ENCODE measurements at places on chromosomes 12 and 14.

DNA sequence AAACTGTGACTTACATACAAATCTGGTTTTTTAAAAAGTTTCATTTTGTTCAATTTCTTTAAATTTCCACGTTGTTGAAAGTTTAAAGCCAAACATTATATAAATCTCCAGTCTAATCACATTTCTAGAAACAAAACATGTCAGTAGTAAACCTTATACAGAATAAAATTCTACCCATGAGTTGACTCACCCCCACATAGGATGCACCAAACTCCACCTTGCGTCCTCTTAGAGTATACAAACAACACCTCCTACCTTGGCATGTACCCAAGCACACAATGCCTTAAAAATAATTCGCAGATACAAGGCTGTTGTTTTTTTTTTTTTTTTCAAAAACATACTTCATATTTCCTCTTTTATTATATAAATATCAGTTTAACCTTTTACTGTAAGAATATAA lies 3.3 kb downstream of the FBXL14 start:
- no peak for DNase-seq

- DNase-seq: no peak
These were observed 234.1 kb downstream of the GALC start for GRCh38 chr14:87758876-87759275.

DNA sequence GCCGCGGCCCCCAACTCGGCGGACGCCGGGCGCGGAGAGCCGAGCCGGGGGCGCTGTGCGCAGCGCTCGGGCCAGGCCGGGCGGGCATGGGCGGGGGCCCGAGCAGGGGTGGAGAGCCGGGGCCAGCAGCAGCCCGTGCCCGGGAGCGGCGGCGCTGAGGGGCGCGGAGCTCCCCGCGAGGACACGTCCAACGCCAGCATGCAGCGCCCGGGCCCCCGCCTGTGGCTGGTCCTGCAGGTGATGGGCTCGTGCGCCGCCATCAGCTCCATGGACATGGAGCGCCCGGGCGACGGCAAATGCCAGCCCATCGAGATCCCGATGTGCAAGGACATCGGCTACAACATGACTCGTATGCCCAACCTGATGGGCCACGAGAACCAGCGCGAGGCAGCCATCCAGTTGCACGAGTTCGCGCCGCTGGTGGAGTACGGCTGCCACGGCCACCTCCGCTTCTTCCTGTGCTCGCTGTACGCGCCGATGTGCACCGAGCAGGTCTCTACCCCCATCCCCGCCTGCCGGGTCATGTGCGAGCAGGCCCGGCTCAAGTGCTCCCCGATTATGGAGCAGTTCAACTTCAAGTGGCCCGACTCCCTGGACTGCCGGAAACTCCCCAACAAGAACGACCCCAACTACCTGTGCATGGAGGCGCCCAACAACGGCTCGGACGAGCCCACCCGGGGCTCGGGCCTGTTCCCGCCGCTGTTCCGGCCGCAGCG lies 639 bp downstream of the FZD10 start:
- no peak for DNase-seq

- DNase-seq: peak; percentile 16
These were observed 133.5 kb upstream of the HIF1A start for GRCh38 chr14:61561657-61562276.

DNA sequence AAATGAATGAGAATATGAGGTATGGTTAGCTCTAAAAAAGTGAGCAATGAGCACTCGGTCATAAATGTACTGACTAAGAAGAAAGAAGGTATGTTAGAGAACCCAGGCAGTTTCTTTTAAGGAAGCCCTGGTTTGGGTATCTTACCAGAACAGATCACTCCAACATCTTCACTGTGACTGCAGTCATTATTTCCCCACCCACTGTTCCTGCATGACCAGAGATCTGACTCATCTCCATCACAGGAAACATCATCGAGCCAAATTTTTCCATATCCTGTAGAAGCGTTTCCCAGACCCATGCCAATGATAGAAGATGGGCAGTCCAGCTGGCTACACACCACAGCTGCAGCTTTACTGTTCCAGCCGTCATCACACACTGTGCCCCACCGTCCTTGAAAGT lies 48.0 kb downstream of the CD163L1 start:
- DNase-seq: no peak

DNA sequence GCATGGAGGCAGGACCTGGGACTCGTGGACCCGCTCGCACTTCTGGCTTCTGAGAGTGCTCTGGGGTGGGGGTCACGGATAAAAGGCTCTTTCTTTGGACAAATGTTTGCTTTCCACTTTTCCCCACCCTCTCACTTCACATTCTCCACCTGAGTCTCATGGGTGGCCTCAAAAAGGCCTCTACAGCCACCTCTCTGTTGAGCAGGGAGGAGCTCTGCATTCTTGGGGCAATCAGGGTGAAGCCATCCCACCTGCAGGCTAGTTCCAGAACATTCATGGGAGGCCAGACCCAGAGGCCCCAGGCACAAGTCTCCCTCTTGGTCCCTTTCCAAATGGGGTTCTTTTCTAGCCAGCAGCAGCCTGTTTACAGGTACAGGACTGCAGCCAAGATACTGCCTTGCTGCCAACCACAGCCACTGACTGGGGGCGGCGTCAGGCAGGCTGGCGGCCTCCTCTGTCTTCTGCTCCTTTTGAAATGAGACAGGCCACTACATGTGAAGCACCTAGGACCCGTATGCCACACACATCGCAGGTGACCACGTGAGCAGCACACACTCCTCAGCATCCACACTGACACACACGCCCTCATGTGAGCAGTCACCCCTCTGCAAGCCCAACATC lies 18.2 kb upstream of the CEBPE start:
- DNase-seq: no peak

DNA sequence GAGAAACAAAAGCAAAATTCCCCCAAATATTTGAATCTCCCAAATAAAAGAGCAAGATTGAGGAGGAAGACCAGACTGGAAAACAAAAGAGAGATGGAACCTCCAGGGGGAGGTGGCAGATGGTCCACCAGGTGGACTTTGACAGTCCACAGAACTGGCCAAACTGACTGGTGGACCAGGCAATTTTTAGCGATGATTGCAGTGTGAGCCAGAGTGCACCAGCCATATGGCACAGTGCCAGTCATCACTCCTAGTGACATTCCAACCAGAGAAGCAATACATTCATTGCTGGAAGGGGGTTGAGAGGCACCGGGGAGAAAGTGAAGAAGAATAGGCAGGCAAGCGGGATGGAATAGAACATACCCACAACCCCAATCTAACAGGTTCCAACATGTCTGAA lies 182.9 kb downstream of the EXOC5 start:
- DNase-seq: no peak

GRCh38 chr14:88962356-88962755 lies 137.9 kb downstream of the TTC8 start:
- DNase-seq: no peak

DNA sequence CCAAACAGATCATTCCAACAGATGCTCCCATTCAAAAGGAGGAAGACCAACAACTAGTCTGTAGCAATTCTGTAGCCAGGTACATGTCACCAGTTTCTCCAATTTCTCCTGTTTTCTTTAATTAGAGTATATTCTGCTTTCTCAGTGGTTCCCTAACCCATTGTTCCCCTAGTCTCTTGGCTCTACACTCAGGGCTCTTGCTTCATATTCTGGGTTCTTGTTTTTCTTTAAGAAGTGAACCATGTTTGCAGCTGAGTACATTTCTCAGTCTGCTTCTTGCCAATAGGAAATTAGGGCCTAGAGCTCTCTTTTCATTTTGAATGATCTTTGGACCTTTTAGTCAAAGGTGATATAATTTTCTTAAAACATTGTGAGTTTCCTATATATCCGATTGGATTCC lies 29.4 kb upstream of the STXBP6 start:
- DNase-seq: no peak

DNA sequence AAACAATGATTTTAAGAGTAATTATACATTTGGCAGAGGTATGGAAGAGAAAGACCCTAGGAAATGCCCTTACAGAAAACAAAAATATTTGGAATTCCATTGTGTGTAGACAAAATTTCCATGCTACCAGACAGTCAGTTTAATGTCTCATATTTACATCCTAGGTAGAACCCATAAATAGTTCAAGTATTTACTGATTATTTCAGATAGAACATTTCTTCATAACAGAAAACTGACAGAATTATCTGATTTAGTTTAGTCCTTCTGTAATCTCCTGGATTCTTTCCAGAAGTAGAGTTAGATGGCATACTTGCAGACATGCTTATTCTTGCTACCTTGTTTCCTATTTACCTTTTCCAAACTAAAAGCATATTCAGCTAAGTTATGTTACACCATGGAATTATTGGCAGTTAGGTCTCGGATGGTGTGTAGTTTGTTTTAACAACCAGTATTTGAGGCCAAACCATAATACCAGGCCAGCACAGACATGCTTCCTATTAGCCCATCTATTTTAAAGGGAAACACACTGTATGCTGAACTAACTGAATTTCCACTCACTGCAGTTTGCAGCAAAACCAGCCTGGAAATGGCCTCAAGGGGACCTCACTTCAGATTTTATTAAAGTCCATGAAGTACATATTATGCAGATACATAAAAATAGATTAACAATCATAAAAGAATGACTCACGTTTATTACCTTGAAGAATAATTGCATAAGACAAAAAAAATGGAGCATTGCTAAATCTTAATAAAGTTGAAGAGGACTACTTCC lies 126.6 kb upstream of the LRIG3 start:
- no peak for DNase-seq

- DNase-seq: no peak
These were observed 75.5 kb downstream of the RAD52 start for GRCh38 chr12:873954-874353.

GRCh38 chr12:92735131-92735721 lies 32.4 kb downstream of the PLEKHG7 start:
- no peak for DNase-seq

DNA sequence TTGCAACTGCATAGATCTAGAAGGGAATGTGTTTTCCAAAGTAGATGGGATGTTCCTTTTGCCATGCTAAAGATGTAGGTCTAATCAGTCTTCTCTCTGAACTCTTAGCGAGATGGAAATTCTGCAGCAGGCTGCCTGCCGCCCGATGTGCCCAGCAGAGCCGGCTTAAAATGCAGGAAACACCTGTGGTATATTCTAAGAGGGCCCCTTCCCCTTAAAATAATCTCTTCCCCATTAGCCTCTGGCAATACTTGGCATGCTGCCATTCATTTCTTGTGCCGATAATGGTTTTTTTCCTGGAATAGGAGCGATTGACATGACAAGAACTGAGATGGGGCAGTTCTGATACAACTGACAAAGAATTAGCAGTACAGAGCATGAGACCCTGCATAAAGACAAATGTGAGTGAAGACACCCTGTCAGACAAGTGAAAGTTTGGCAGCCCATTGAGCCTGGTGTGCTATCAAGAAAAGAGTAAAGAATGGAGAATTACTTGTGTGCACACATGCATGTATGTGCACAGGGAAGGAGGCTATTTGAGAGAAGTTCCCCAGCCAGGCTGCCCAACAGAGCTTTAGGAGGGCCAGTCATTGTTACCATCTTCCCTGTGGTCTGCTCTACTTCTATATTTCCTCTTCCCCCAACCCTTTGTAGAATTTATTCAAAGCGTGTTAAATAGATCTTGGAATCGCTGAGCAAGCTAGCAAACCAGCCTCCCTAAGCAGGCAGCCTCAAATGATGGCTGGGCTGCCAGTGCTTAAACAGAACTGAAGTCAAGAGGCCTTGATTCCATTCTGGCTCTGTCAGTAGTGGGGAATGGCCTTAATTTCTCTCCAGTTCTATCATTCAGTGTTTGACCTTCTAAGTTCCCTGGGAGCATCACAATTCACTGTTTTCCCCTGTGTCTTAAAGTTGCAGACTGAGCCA lies 29.6 kb upstream of the NTF3 start:
- no peak for DNase-seq

DNA sequence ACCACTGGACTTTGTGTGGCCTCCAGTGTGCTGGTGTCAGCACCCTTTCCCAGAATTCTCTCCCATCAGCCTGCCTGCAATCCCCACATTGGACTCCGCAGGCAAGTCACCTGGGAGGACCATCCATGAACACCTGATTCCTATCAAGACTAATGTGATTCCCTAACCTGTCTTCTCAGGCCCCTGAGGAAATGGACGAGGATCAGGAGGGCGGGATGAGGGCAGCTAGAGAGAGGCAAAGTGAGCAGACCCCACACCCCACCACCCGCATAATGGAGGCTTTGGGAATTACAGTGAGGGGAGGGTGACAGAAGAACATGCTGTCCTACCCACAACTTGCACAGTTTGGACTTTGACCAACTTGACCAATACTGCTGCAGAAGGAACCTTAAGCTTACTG lies 60.9 kb upstream of the RFX4 start:
- DNase-seq: no peak

GRCh38 chr12:85807730-85808129 lies 28.5 kb downstream of the RASSF9 start:
- no peak for DNase-seq

GRCh38 chr14:33617154-33617553 lies 333.7 kb downstream of the EGLN3 start:
- no peak for DNase-seq

- no peak for DNase-seq
These were observed 36.9 kb upstream of the PRKAB1 start for GRCh38 chr12:119630962-119631550.

GRCh38 chr14:95304342-95304741 lies 15.4 kb downstream of the CLMN start:
- no peak for DNase-seq

GRCh38 chr12:58298803-58299202 lies 357.4 kb downstream of the ATP23 start:
- DNase-seq: no peak

DNA sequence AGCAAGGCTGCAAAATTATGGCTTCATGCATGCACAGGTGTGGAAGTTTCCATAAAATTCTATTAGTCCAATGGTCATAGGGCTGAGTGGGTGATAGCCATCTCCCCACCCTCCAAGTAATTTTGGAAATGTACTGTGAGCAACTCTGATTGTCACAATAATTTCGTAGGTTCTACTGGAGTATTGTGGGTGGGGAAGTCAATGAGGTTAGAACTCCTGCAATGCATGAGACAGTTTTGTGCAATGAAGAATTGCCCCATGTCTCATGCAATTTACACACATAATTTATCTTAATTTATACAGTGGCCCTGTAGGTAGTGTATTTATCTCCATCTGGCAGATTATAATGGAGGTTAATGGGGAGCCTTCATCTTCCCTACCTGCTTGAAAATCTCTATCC lies 20.5 kb downstream of the IFNG start:
- DNase-seq: no peak

DNA sequence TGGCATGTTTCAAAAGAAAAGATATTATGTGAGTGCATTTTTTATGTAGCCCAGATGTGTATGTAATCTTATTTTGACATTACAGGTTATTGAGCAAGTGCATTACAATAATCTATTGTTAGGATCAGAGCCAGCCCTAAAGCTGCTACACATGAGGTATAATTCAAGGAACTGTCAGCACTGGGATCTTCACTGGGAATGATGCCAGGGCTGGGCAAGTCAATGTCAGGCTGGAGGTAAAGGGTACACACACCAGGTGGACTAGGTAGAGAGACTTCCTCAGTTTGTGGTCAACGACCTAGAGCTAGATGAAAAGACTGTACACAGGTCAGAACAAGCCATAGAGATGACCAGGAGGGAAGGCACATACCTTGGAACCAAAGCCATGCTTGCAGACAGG lies 15.4 kb downstream of the TRIM9 start:
- DNase-seq: no peak

Measured in GOT3 (cell line).